ENCODE measurements at places on chromosomes 3 and 15.

DNA sequence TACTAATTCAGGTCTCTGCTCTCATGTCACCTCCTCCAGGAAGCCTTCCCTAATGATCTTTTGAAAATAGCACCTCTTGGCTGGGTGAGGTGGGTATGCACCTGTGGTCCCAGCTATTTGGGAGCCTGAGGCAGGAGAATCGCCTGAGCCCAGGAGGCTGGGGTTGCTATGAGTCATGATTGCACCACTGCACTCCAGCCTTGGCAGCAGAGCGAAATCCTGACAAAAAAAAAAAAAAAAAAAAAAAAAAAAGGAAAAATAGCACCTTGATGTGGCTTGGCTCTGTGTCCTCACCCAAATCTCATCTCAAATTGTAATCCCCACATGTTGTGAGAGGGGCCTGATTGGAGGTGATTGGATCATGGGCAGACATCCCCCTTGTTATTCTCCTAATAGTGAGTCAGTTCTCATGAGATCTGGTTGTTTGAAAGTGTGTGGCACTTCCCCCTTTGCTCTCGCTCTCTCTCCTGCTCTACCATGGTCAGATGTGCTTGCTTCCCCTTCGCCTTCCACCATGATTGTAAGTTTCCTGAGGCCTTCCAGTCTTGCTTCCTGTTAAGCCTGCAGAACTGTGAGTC lies 11.2 kb upstream of the RNU6-1 start:
- peak; percentile 52 for DNase-seq
- peak overlapping the region; percentile 11 for H3K27ac ChIP-seq
- peaks cover 30% of the 10 kb centered on the region for H3K4me1 ChIP-seq
- H3K36me3 ChIP-seq, result no peaks in the 10 kb centered on the region

GRCh38 chr15:60713119-60714084 lies 234.5 kb upstream of the ICE2 start:
- no peak overlapping the region for H3K27ac ChIP-seq
- peaks cover 3% of the 10 kb centered on the region for H3K4me1 ChIP-seq
- no peak for DNase-seq
- H3K36me3 ChIP-seq, result no peaks in the 10 kb centered on the region
- no peaks in the 10 kb centered on the region for H3K27me3 ChIP-seq

DNA sequence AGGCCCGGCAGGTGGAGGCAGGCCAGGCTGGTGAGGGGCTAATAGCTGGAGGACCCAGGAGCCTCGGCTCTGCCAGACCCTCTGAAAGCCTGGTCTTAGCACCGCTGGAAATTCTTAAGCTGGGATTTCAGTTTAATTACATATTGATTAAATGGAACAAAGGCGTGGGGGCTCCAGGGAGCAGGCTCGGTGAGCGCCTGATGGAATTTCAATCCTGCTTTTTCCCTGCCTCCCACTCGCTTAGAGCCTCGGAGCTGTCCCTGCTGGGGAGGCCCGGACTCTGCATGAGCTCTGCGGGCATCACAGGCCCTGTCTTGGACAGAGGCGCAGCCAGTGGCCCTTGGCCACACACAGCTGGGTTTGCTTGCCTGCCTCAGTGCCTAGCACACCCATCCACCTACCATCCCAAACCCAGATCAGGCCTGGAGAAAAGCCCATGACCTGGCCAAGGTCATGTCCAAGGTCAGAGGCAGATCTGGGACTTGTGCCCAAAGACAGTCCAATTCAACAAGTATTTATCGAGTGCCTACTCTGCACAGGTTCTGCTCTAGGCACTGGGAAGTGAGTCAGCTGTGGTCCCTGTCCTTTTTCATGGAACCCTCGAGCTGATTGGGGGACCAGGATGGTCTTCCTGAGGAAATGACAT lies 40.6 kb downstream of the LINGO1 start:
- H3K36me3 ChIP-seq, result no peaks in the 10 kb centered on the region
- no peak overlapping the region for H3K4me3 ChIP-seq
- no peak overlapping the region for H3K27ac ChIP-seq
- no peak for DNase-seq
- H3K27me3 ChIP-seq, result peaks cover 4% of the 10 kb centered on the region

- no peak overlapping the region for H3K27ac ChIP-seq
- H3K4me1 ChIP-seq, result no peaks in the 10 kb centered on the region
- H3K36me3 ChIP-seq, result no peaks in the 10 kb centered on the region
- DNase-seq, result no peak
- H3K27me3 ChIP-seq, result no peaks in the 10 kb centered on the region
- H3K4me3 ChIP-seq, result no peak overlapping the region
Observed at GRCh38 chr15:48890375-48890972, 12.5 kb downstream of the EID1 start.

DNA sequence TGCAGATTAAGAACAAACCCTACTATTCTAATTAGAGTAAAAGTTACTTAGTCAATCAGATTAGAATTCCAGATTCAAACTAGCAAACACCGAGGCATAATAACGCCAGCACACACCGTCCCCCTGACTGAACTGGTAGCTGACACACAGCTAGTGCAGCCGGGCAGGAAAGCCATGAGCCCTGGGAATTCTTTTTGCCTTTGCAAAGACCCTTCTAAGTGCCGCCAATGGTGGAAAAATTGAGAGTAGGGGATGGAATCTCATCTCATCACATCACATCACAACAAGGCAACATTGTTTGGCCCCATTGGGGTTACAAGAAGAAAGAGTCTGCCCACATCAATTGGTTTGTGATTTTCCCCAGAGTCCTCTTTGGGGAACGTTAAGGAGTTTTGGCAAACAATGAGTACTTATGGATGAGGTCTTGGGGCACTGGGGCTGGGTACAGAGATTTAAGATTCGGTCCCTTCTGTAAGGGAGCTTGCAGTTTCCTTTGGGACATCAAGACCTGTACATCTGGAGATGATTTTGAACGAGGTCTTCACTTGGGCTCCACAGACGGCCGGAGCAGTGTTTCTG lies 120.4 kb upstream of the MEF2A start:
- H3K27ac ChIP-seq, result no peak overlapping the region
- H3K36me3 ChIP-seq, result no peaks in the 10 kb centered on the region
- H3K4me1 ChIP-seq, result peaks cover 4% of the 10 kb centered on the region
- H3K4me3 ChIP-seq, result no peak overlapping the region
- no peak for DNase-seq

GRCh38 chr3:76554707-76555106 lies 485.2 kb upstream of the ROBO2 start:
- no peak overlapping the region for H3K4me3 ChIP-seq
- DNase-seq, result no peak
- no peaks in the 10 kb centered on the region for H3K36me3 ChIP-seq
- H3K27me3 ChIP-seq, result no peaks in the 10 kb centered on the region
- H3K4me1 ChIP-seq, result no peaks in the 10 kb centered on the region

GRCh38 chr15:56812221-56812620 lies 78.9 kb upstream of the ZNF280D start:
- no peaks in the 10 kb centered on the region for H3K27me3 ChIP-seq
- H3K4me1 ChIP-seq, result no peaks in the 10 kb centered on the region
- H3K4me3 ChIP-seq, result no peak overlapping the region

DNA sequence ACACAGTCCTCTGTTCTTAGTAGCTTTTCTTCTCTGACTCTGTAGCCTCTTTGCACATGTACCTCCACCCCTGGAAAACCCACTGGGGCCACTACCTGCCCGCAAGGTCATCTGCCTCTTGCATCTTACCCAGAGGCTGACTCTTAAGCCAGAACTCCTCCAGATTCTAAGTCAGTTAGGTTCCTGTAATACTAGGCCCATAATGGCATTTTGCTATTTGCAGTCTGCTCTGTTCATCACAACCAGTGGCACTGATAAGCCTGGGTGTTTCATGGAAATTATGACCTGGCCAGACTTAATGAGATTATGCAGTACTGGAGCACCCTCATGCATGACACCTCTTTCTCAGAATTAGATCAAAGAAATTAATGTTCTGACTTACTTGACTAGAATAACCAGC lies 31.7 kb upstream of the ATG7 start:
- no peak overlapping the region for H3K4me3 ChIP-seq
- no peaks in the 10 kb centered on the region for H3K36me3 ChIP-seq
- H3K27ac ChIP-seq, result no peak overlapping the region
- no peaks in the 10 kb centered on the region for H3K27me3 ChIP-seq
- no peaks in the 10 kb centered on the region for H3K4me1 ChIP-seq

DNA sequence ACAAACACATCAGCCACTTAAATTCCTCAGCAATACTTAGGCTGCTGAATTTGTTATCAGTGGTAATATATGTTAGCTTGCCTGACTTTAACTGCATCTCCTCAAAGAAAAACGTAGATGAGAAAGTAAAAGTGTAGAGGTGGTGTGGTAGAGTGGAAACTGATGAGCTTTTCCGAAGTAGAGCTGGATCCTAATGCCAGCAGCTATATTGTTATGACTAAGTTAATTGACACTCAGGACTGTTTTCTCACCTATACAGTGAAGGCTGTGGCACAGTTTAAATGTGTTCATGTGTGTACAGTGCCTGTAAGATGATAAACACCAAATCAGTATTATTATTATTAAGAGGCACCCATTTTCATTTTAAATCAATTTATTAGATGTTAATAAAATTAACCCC lies 174.9 kb downstream of the TNIK start:
- peaks cover 56% of the 10 kb centered on the region for H3K4me1 ChIP-seq
- peak overlapping the region; percentile 96 for H3K27ac ChIP-seq
- no peak overlapping the region for H3K4me3 ChIP-seq
- H3K36me3 ChIP-seq, result no peaks in the 10 kb centered on the region
- no peaks in the 10 kb centered on the region for H3K27me3 ChIP-seq
- peak; percentile 66 for DNase-seq

Data from GM12878 (cell line).